Naive thymus-derived CD8-positive, alpha-beta T cell (primary cell): ENCODE measurements at places on chromosomes 11 and 22. TPM values are rescaled to one million over a fixed set of nuclear protein-coding genes. Genes with fewer than 3 reads are reported as not detected.

Gene NRIP3
- 0.34 TPM for total RNA-seq

Gene WT1
- not detected for total RNA-seq

Gene C11orf58
- 195 TPM for total RNA-seq

Gene PNPLA5
- not detected for total RNA-seq

Gene CHRM1
- not detected for total RNA-seq

Gene REXO2
- 60.6 TPM for total RNA-seq

Gene ZNF215
- 0.16 TPM for total RNA-seq

Gene MFRP
- not detected for total RNA-seq

Gene CCDC116
- total RNA-seq: 0.34 TPM

Gene ROBO4
- total RNA-seq: not detected

Gene TEX12
- 0.44 TPM for total RNA-seq

Gene SLC22A8
- total RNA-seq: not detected

Gene MUC5AC
- not detected for total RNA-seq

DNA sequence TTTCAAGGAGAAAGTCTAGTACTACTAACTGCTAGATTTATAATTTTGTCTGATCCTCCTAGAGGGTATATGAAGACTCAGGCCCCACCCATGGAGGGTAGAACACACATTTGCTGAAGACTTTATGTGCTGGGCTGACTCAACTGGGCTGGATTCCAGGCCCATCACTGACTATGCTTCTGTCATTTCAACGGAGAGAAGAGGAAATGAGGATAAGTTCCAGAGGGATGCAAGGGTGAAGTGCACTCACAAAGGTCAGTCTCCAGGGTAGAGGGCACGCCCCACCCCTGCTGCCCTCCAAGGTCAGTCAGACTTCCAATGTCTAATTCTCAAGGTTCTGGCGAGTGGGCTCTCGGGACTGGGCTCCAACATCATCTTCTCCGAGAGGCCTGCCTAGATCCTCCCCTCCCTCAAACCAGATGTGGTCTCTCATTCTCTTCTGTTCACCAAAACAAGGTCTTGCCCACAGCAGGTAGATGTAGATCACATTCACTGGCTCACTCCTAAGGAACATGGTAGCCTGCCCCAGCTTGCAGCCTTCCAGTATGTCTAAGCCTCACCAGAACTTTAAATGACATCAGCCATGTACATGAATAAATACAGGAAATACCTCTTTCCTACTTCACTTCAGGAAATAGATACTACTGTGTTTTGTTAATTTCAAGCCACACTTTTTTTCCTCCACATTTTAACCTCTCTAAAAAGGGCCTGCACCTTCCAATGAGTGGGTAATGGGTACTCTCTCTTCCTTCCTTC, 7.3 kb upstream of the C11orf86 start:
- no peak for DNase-seq

DNA sequence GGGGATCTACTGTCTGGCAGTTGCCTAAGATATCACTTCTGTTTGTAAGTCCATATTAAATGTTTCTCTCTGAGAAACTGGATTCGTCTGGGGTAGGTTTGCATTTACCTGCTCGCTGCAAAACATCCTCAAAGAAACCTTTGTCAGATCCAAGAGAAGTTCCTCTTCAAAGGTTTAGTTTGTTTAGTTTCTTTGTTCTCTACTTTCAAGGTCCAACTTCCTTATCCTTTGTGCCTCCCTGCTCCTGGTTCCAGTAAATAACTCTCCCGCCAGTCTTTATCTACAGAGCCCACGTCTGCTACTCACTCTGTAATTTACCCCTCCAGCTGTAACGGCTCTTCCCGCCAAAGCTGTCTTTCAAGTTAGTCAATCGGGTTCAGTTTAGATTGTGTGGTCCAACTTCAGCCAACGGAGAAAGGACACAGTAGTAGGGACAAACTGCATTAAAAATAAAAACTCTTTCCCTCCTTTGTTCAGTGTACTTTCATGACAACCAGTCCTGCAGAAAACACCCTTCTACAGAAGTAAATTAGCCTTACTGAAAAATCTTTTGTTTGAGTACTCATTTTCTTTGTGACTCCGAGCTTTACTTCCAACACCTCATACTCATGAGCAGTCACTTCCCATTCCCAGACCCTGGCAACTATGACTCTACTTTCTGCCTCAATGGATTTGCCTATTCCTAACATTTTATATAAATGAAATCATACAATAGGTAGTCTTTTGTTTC, 41.0 kb downstream of the TMPRSS5 start:
- no peak for DNase-seq

DNA sequence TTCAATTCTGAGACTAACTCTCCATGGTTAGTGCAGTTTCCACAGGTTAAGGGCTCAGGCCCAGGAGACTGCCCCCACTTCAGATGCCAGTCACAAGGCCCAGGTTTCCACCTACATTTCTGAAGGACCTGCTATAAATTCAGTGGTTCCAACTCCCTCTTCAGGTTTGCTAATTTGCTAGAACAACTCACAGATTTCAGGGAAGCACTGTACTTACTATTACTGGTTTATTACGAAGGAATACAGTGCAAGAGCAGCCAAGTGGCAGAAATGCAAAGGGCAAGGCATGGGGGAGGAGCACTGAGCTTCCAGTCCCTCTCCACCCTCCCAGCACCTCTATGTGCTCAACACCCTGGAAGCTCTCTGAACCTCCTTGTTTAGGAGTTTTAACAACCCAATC, 39.3 kb upstream of the SPON1 start:
- no peak for DNase-seq

DNA sequence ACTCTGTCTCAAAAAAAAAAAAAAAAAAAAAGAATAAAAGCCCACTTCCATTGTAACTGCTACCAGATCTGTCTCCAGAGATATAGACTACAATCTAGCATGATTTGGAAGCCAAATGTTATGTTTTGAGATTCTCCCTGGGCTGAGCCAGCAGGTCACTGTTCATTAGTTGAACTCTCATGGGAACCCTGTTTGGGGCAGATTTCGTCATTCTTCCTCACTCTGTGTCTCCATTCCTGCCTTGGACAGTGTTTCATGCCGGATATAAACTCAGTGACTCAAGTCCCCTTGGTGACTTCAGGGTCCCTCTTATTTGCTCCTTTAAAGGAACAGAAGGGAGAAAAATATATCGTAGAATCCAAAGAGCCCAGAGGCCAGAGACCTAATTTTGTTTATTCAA, 378.1 kb downstream of the LARGE1 start:
- no peak for DNase-seq

DNA sequence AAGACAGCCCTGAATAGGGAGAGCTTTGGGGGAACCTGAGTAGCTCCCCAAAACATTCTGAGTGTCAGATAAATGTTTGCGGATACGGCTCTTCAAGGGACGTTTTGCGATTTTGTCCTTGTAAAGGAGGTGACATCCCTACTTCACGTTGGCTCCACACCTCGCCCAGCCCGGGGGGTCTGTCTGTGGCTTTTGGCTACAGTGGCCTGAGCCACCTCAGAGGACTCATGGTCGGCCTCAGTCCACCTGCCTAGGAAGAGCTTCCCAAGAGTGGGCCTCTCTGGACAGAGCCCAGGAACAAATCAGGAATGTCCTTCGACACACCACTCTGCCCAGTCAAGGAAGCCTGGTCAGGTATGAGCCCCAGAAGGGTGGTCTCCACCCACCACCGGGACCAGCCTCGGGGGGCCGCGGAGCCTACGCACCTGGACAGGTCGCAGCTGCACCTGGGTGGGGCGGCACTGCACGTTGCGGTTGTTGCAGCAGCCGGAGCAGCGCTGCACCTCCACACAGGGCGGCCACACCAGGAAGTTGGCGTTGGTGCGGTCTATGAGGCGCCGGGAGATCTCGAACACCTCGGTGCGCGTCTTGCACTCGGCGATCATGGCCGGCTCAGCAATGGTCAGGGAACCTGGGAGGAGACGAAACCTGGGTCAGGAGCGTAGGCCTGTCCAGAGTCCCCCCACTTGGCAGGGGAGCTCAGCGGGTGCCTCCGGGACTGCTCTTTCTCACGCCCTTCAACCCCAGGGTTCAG, 13.4 kb downstream of the PDGFB start:
- no peak for DNase-seq

DNA sequence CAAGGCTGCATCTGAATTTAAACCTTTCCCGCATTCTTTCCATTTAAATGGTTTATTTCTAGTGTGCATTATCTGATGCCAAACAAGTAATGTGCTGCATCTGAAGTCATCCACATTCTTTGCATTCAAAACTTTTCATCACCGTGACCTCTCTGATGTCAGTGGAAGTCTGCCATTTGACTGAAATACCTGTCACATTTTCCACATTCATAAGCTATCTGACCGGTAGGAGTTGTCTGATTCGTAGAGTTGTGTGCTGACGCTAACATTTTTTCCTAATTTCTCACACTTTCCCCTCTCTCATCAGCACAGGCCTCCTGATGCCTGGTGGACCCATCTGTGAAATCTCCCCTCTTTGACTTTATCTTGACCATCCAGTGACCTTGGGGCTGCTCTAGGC, 79.9 kb upstream of the BARX2 start:
- DNase-seq: no peak

DNA sequence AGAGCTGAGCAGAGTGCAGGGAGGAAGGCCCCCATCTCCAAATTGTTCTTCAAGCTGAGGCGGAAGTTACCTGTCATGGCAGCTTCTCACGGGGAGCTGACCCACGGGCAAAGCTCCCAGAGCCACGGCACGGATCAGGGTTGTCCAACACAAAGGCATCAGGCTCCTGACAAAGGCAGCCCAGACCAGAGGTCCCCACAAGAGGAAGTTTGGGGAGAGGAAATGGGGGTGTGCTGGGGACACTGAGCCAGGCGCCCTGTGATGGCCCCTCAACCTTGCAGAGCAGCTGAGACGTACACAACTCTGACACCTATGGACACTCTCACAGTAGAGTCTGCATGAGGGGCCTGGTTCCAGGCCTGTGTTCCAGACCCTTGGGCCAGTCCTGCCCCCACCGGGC, 95.6 kb downstream of the CTTN start:
- DNase-seq: no peak

- no peak for DNase-seq
Measured at GRCh38 chr11:76699451-76700091, 29.0 kb upstream of the LRRC32 start.

GRCh38 chr22:26700462-26700861, 43.1 kb downstream of the MIAT start:
- DNase-seq: no peak

GRCh38 chr22:26837784-26838470, 180.5 kb downstream of the MIAT start:
- no peak for DNase-seq

DNA sequence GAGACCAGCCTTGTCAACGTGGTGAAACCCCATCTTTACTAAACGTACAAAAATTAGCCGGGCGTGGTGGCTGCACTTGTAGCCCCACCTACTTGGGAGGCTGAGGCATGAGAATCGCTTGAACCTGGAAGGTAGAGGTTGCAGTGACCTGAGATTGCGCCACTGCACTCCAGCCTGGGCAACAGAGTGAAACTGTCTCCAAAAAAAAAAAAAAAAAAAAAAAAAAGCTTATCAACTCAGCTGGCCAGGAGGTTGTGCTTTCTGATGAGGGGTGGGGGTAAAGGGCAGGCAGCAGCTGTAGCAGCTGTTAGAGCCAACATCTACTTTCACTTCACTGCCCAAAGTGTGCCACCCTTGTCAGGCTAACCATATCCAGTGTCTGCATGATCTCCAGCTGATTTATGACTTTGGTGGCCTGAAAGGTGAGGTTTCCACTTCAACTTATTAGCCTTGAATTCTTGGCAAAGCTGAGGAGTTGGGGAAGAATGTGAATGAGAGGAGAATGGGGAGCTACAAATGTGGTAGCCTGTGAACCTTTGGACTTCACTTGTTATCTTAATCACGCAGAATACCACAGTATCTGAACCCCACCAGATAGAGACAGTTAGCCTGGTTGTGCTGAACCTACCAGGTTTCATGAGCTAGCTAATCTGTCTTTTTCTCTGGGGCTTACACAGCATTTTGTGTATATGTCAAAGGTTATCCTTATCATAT, 19.6 kb downstream of the RNF121 start:
- DNase-seq: no peak

GRCh38 chr11:126817096-126817495, 183.5 kb downstream of the KIRREL3 start:
- DNase-seq: no peak

GRCh38 chr11:46808799-46809431, 37.2 kb downstream of the CKAP5 start:
- no peak for DNase-seq
